Right lung (tissue), 10 donors: ENCODE measurements at places on chromosomes 12 and 14.

DNA sequence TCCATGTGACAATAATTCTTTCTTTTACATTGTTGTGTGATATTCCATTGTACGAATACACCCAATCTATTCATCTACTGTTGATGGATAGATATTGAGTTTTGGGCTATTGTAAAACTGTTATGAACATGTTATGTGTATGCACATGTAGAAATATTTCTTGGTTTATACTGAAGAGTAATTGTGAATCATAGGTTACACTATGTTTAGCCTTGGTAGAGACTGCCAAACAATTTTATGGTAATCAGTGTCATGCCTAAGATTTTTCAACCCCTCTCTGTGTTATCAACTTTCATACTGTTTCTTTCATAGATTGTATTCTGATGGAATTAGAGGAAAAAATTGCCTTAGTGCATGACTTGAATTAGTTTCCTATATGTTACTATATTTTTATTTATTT lies 39.5 kb downstream of the FRMD6 start:
- no peak for DNase-seq

DNA sequence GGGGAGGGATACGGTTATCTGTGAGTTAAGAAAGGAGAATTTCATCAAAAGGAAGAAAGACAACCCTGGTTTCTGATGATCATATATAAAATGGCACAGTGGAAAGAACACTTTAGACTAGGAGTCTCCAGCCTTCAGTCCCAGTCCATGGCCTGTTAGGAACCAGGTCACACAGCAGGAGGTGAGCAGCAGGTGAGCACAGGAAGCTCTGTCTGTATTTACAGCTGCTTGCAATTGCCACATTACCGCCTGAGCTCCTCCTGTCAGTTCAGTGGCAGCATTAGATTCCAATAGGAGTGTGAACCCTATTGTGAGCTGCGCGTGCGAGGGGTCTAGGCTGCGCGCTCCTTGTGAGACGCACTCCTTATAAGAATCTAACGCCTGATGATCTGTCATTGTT lies 137.9 kb downstream of the BTG1 start:
- no peak for DNase-seq

DNA sequence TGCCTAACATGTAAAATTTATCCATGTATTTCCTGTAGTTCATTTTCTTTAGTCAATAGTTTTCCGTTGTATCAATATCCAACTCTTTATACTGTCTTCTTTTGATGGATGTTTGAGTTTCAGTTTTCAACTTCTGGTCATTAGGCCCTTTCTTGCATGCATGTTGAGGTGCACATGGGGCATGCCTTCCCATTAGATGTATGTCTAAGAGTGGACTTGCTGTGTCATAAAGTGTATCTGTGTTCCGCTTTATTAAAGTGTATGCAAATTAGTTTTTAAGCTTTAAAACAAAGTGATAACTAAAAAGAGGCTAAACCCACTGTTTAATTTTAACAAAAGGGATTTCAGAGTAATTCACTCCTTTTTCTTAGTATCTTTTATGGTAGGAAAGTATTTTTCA lies 441.1 kb downstream of the PCNX1 start:
- DNase-seq, result no peak

GRCh38 chr14:44009642-44010041 lies 497.4 kb downstream of the FSCB start:
- DNase-seq, result no peak

- no peak for DNase-seq
Measured at GRCh38 chr12:87612996-87613395, 416.2 kb downstream of the C12orf50 start.

DNA sequence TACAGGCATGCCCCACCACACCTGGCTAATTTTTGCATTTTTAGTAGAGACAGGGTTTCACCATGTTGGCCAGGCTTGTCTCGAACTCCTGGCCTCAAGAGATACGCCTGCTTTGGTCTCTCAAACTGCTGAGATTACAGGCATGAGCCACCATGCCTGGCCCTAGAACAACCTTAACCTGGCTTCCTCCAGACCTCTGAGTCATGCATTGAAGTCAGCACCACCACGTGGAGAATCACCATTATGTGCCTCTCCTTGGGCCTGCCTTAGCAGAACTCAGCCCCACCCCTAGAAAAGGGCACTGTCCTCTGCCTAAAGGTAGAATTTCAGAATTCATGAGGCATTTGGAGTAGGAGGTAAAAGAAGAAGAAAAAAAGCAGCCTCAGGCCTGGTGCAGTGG lies 49.0 kb downstream of the LIMA1 start:
- DNase-seq, result no peak
